ENCODE measurements at places on chromosomes 4 and X.

DNA sequence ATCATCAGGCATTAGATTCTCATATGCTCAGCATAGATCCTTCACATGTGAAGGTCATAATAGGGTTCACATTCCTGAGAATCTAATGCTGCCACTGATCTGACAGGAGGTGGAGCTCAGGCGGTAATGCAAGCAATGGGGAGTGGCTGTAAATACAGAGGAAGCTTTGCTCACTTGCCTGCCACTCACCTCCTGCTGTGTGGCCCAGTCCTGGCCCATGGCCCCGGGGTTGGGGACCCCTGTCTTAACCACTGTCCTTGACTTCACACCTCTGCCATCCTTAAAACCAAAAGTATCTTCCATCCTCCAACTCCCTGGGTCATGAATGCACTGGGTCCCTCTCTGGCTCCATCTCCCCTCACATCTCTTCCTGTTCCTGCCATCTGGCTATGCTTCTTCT is 129.1 kb downstream of the HMX1 start:
- DNase-seq: no peak

DNA sequence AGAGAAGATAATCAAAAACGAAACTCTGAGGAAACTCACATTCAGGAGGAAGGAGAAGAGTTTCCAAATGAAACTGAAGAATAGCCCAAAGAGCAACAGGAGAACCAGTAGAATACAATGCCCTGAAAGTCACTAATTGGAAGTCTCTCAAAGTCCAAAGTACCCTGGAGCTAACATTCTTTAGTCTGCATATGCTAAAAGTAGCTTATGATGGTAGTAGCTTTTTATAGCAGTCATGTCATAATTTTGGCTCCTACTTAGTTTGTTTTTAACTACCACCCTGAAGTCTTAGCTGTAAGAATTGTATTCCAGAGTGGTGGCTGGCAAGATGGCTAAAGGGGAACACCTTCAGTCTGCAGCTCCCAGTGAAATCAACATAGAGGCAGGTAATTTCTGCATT is 100.3 kb upstream of the FGF16 start:
- no peak for DNase-seq

DNA sequence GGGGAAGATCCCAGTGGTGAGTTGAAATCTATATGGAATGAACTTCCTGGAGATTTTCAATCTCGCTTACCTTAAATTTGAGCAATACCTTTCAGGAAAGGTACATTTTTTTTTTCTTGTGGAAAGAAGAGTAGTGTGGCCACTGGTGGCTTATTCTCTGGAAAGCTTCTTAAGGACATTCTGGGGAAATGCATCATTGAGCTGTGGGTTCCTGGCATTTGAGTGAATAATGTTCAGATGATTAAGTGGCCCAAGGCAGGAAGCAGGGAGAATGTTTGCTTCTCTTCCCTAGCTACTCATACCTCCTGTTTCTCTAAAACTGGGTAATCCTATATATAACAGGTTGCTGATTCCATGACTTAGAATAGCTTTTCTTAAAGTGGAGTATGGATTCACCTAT is 31.8 kb downstream of the STAG2 start:
- no peak for DNase-seq

DNA sequence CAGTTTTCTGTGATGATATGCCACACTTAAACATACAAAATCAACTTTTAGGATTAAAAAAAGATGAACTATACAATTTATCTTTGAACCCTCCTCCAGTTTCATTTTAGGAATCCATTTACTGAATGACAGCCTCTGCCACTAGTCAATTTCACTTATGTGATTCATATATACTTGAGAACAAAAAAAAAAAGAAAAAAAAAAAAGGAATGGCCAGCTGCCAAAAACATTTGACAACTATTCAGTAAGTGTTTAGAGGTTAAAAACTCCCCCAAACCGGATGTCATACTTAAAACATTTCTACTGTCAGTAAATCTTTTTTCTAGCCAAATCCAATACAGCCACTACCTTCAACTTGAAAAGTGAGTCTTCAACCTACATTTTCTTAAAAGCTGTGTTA is 266.7 kb upstream of the MAGEB2 start:
- DNase-seq: no peak
